Brain microvascular endothelial cell (primary cell): ENCODE measurements at places on chromosomes 2 and 18.

DNA sequence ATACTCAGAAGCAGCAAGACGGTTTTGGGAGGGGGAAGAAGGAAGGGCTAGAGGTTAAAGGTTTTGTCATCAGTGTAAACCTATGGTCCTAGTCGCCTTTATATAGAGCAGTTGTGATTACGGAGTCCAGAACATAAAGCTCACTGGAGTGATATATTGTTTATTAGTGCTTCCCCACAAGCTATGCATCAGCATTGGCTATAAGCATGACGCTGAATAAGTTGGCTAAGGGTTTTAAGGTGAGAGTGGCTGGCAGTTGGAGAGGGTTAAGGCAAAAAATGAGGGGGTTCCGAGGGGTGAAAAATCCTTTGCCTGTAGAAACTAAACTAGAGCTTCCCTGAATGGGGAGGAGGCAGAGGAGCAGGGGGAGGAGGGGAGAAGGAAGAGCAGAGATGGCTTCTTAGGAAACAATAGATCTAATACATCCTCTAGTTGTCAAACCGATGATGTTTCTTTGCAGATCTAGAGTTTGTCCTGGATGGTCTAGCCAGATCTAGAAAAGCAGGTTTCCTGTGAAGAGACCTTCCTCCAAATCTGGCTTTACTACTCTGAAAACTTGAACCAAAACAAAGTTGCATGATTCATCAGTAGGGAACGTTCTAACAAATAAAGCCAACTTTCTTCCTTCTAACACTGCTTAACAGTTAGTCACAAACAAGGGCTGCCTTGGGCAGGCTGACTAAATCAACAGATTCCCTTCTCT lies 2.5 kb downstream of the KLF7 start:
- DNase-seq: peak; percentile 81

- DNase-seq: peak; percentile 70
These were observed 22.3 kb upstream of the ERICH2 start for GRCh38 chr2:170747921-170748320.

- no peak for DNase-seq
These were observed 65.2 kb upstream of the CRIM1 start for GRCh38 chr2:36290306-36290856.

DNA sequence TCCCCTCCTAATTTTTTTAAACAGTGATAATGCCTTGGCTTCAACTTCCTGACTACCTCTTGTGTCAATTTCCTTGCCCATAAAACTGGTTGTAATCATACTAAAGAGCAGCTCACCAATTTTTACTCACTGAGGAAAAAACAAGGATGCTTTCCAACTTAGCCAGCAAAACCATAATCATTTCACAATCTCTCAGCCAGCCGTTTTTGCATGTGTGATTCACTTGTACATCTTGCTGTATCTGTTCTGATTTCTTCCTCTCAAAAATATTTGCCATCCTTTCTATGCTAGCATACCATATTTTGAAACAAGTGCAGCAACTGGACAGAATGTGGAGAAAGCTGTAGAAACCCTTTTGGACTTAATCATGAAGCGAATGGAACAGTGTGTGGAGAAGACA lies 60.7 kb downstream of the RAB27B start:
- peak; percentile 56 for DNase-seq

DNA sequence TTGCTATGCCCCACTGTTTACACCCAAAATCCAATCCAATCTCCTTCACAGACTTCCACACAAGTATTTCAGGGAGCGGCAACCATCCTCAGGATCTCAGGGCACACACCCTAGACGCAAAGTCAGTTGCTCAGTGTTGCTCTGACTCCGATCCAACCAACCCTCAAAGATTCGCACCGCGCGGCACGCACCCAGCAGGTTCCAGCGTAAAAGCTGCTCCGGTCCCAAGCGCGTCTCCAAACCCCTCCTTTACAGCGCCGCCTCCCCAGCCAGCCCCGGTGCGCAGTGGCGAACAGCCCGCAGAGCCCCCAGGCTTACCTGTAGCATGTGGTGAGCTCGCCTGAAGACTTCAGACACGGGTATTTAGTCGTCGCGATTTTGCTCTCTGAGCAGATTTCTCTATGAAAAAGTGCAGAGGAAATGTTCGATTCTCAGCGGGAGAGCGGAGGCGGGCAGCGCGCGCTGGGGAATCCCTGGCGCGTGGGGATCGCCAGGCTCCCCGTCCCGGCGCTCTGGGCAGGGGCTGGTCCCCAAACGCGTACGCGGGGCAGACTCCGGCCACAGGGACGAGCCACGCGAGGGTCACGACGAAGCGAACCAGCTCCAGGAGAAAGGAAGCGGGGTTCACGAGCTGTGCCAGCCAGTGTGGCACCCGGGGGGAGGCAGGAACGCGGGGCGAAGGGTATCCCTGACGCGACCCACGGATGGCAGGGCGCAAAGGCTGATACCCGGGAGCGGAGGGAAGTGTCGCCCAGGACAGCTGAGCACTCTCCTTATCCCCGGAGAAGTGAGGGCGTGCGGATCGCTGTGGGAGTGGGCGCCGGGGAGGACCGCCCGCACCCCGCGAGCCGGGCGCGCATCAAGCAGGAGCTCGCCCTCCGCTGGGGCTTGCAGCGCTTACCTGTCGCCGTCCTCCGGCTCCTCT lies 650 bp downstream of the CCBE1 start:
- DNase-seq: peak; percentile 42

- no peak for DNase-seq
These were observed 138.5 kb downstream of the ARHGAP28 start for GRCh38 chr18:6868033-6868432.

GRCh38 chr2:197312186-197312585 lies 1.6 kb upstream of the ANKRD44 start:
- DNase-seq: no peak

- no peak for DNase-seq
These were observed 80.5 kb upstream of the SPATS2L start for GRCh38 chr2:200225951-200226350.

DNA sequence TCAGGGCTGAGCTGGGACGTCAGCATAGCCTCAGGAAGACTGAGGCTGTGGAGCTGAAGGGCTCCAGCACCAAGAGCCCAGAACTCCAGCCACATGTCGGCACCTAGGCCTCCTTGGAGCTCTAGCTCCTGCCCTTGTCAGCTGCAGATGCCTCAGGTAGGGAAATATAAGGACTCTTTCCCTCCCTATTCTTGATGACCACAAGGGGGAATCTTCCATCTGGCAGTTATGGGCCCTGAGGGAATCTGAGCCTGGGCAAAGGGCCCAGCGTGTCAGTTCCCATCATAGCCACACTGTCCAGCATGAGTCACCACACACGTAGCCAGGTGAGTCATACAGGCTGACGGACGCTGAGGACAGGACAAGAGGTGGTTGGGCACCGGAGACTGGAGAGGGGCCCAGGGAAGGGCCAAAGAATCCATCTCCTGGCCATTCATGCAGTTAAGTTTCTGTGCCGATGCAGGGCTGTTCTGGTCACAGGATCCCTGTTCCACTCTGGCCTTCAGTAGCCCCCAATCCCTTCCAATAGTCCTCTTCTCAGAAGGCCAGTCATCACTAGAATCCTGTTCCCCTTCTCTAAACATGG lies 1.8 kb downstream of the MPV17 start:
- DNase-seq: peak; percentile 98

DNA sequence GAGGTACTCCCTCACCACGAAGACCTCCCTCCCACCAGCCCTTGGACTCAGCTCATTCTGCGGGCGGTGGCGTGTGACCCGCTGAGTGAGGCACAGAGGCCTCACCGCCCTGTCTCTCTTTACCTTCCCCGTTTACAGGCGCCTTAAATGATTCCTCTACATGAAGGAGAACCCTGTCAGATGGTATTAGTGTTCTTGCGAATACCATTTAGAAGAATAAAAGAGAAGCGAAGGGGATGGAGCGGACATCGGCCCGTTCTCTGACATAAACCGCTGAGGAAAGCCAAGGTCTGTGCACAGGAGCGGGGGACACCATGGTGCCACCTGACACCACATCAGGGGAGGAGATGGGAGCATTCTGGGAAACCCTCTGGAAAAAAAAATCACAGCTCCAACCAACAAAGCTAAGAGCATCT lies 179.8 kb downstream of the HDAC4 start:
- DNase-seq: no peak

GRCh38 chr2:130985206-130985780 lies 108.0 kb downstream of the FAM168B start:
- DNase-seq: no peak

GRCh38 chr2:12116228-12116750 lies 369.9 kb downstream of the LPIN1 start:
- no peak for DNase-seq

DNA sequence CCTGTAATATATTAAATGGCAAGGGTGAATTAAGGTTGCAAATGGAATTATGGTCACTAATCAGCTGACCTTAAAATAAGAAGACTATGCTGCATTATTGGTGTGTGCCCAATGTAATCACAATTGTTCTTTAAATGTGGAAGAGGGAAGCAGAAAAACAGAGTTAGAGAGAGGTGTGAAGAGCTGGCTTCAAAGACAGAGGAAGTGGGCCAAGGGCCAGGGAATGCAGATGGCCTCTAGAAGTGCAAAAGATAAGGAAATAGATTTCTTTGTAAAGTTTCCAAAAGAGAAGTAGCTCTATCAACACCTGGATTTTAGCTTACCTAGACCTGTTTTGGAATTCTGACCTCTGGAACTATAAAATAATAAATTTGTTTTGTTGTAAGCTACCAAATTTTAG lies 276.0 kb downstream of the LRRTM1 start:
- no peak for DNase-seq

GRCh38 chr18:12239431-12239830 lies 14.7 kb upstream of the CIDEA start:
- peak; percentile 40 for DNase-seq

- DNase-seq: no peak
These were observed 1077.9 kb upstream of the ZEB2 start for GRCh38 chr2:145597809-145598208.

DNA sequence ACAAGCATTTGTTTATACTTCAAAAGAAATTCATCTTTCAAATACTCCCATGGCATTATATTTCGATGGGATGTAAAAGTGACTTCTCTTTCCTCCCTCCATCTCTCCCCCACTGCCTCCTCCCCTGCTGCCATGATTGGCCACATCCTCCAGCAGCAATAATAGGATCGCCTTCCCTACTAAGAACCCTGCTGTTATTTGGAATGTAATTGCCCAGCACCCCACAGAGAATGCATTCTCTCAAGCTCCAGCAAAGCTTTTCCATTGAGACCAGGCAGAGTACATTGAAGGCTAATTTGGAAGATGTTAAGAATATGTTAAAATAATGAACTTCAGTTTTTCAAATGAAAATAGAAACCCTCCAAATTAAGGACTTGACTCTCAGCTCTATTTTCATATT lies 375.4 kb upstream of the ACVR2A start:
- DNase-seq: no peak

GRCh38 chr2:53949457-53949856 lies 21.3 kb downstream of the PSME4 start:
- DNase-seq: no peak

GRCh38 chr2:234204480-234204879 lies 154.0 kb downstream of the SPP2 start:
- DNase-seq: no peak

- peak; percentile 93 for DNase-seq
These were observed at the start of gene PASK for GRCh38 chr2:241148891-241149674. Gene PASK (minus strand): TSS chr2:241149472. CDS start chr2:241143032, 6,440 bp downstream.

DNA sequence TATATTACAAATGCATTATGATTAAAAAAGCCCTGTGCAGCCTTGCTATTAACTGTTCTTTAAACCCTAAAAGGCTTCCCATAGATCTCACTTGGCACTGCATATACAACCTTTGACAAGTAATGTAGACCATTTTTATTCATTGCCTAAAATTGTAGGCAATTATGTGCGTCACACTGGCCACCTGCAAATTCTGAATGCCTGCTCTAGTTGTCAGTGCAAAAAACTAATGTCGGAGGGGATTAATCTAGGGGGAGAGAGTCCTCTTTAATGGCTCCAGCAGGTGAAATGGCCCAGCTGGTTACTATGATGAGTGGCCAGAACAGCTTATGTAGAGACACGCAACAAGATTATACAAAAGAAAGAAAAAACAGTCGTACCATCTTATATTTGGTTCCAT lies 123.2 kb downstream of the OLA1 start:
- no peak for DNase-seq
